ENCODE measurements at places on chromosomes 13 and 19.

GRCh38 chr13:70432276-70432805 lies 324.1 kb upstream of the KLHL1 start:
- no peak for DNase-seq

GRCh38 chr13:62113179-62113578 lies 697.5 kb upstream of the PCDH20 start:
- DNase-seq: no peak

DNA sequence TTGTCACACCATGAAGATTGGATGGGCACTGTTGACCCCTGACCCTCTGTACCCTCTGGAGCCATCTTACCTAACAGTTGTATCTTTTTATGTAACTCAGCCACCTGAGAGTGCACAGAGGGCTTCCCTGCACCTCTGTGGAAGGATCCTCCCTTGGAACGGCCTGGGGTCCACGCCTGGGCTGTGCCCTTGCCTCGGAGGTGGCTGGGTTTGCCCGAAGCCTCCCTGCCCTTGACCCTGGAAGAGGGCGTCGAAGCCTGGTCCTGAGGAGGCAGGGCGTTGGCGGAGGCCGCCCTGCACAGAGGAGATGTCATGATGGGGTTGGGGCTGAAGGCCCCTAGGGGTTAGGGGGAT lies 241 bp downstream of the ODAD3 start:
- DNase-seq: no peak

DNA sequence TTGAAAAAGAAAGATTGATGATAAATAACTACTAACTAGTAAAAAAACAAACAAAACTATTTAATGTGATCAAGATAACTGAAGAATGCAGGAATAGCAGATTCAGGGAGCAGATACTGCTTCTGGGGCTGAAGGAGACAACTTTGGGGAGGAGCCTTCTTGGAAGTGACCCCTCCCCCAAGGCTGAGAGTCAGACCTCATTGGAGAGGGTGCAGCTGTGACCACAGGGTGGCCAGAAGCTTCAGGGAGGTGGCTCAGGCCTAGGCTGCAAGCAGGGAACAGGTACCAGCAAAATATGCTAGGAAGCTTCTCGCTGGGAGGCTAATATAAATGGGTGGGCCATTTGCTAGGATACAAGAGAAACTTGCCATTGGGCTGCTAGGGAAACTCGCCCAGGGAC lies 149.9 kb downstream of the MYO16 start:
- DNase-seq: no peak

GRCh38 chr19:11423791-11424181 lies 4.7 kb upstream of the RGL3 start:
- DNase-seq: no peak

GRCh38 chr13:69287050-69287698 lies 820.5 kb upstream of the ATXN8OS start:
- DNase-seq: no peak

DNA sequence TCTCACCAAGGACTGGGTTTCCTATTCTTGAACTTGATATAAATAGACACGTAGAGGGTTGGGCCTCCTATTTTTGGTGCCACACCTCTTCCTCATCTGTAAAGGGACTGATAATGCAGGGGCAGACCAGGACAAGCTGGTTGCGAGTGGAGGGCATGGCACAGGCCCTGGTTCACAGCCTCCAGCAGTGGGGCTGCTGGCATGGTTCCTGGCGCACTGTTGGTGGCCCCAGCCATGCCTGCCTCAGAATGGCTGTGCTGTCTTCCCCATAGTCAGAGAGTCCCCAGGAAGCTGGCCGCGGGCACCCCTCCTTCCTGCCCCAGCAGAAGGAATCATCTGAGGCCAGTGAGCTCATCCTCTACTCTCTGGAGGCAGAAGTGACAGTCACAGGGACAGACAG lies 10.5 kb upstream of the OVOL3 start:
- DNase-seq: no peak

GRCh38 chr19:8158411-8159074 lies 9.2 kb upstream of the FBN3 start:
- peak; percentile 22 for DNase-seq

DNA sequence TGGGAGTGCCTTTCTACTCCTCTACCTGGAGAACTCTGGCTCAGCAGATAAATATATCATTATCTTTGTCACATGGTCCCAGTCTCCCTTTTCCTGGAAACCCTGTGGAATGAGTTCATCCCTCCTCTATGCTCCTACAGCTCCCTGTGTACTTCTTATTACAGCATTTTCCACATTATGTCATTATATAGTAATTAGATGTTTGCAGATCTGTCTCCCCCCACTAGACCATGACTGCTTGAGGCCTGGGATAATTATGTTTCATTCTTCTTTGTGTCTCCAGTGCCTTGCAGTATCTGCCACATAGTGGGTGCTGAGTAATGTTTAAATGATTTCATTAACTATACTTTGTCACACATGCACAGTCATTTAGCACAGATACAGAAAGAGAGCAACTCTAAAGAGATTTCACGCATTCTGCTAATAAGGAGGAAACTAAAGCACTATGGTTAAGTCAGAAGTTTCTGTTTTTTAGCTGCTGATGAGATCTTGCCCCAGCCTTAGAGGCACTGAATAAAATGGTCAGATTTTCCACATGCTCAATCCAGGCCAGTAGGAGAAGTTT lies 66.1 kb upstream of the DIAPH3 start:
- no peak for DNase-seq

GRCh38 chr19:8459095-8459494 lies 14.3 kb downstream of the HNRNPM start:
- DNase-seq: no peak

DNA sequence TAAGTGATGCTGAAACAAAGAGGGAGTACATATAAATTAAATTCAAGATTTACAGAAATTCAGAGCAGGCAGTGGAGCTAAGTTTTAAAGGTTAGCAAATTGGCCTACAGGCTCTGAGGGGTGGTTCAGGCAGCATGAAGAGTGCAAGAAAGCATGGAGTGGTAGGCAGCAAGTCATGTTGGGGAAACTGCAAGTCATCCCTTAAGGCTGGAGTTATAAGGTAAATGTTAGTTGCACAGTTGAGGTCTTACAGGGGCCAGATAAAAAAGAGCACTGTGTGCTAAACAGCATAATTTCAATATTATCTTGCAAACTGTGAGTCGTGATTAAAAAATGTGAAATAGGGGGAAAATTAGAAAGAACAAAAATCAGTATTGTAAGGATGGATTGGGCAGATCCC lies 106.2 kb downstream of the VWA8 start:
- no peak for DNase-seq

DNA sequence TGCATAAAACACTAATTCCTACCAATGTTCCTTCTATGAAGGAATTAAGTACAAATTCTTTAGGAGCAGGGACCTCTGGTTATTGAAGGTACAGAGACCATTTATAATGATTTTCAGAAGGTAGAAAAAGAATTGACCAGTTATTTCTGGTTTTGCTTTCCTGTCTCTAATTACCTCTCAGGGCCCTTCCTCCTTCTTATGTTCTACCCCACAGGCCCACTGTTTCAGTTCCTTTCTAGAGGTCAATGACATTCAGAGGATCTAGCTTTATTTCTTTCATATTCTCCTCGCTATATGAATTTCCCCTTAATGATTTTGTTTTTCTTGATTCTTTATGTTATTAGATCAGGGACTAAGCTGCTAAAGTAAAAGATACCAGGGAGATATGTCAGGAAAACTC lies 345.0 kb upstream of the SPRY2 start:
- DNase-seq: no peak

DNA sequence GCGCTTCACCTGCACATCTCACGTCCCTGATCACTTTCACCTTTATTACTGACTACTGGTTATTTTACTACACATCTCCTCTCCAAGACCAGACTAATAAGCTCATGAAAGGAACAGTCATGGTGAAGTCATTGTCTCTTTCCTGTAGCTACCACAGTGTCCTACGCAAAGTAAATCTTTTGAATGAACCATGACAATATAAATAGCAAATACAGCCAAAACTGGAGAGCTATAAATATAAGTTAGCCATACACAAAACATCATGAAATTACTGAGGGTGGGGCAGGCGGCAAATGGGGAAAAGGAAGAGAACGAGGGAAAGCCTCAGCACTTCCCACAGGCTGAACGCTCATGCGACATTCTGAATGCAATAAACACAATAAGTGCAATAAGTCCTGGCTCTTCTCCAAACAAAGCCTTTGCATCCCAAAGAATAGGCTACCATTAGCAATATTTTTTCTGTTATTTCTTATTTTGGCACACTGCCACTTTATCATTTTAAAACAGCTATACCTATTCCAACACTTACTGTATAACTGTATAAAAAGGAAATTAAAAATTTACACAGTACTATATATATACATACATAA lies 62.5 kb downstream of the TUBGCP3 start:
- no peak for DNase-seq

GRCh38 chr13:20702530-20702914 lies 977 bp upstream of the IL17D start:
- no peak for DNase-seq

GRCh38 chr19:48484931-48485612 lies 15.9 kb downstream of the CYTH2 start:
- DNase-seq: no peak

- peak; percentile 84 for DNase-seq
Observed at GRCh38 chr19:35013041-35013819, 13.1 kb downstream of the GRAMD1A start.

- DNase-seq: no peak
Observed at GRCh38 chr13:22286338-22286737, 615.5 kb downstream of the FGF9 start.

- no peak for DNase-seq
Observed at GRCh38 chr13:95122063-95122462, 179.2 kb downstream of the ABCC4 start.

DNA sequence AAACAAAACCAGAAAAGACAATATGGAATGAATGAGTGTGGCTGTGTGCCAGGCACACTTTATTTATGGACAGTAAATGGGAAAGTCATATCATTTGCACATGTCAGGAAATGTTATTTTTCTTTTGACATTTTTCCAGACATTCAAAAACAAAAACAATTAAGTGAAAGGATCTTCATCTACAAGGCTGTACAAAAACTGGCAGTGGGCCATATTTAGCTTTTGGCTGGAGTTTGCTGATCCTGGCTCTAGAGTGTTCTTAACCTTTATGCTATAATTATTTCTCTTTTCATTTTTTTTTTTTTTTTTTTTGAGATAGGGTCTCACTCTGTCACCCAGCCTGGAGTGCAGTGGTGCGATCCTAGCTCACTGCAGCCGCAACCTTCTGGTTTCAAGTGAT lies 6.5 kb upstream of the TNFSF9 start:
- DNase-seq: no peak

DNA sequence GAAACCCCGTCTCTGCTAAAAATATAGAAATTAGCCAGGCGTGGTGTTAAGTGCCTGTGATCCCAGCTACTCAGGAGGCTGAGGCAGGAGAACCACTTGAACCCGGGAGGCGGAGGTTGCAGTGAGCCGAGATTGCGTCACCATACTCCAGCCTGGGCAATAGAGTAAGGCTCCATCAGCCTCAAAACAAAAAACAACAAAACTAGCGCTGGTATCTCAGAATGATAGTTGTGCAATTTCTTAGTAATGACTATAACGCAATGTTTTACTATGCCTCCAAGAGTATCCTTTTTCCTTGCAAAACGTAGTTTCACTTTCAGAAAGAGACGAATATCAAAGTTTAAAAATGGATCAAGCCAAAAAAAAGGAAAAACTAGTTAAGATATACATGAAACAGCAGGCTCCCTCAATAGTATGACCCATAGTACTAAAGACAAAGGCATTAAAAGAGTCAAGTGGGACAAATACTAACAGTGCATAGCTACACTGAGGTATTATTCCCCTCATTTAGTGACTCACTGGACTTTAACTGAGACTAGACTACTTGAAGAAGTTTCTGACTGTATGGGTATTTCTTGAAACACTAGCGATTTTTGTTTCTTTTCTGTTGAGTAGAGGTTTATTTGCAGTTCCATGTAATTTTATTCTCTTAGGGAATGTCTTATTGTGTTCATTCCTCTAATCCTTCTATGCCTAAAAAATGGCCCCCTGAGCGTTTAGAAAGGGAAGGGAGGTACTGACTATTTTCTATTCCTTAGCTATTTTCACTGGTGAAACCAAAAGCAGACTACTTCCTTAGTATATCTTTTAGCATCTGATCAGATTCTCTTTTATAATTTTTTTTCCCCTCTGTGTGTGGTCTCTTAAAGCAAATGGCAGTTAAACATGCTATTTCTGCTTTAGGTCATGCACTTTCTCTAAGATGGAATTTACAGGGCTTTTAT lies 10.4 kb upstream of the ITM2B start:
- DNase-seq: no peak

DNA sequence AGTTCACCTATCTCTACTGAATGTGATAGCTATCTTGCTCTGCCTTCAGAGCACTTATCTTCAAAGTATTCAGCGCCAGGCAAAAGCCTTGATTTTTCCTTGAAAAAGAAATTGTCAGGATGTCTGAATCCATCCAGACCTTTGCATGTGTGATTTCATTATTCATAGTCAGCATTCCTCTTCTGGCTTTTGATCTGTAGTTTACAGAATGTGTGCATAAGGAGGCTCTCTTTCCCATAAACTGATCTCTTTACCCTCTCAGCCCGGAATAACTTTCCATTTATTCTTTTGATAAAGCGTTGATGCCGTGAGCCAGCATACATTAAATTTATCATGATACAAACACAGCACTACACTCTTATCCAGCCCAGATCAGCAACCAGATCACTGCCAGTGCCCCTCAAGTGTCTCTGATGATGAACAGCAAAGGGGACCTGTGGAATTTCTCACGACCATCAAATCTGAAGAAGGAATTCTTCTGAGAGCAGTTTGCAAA lies 130.8 kb downstream of the DNAJC15 start:
- DNase-seq: no peak

DNA sequence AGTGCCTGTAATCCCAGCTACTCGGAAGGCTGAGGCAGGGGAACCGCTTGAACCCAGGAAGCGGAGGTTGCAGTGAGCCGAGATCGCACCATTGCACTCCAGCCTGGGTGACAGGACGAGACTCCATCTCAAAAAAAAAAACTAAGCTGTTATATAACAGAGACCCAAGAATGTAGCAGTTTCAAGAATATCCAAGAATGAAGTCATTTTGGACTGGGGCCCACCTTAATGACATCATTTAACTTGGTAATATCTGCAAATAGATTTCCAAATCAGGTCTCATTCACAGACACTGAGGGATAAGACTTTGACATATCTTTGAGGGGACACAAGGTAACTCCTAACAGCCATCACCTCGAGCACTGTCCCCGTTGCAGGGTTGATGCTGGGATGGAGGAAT lies 36.5 kb upstream of the MRI1 start:
- DNase-seq: no peak

DNA sequence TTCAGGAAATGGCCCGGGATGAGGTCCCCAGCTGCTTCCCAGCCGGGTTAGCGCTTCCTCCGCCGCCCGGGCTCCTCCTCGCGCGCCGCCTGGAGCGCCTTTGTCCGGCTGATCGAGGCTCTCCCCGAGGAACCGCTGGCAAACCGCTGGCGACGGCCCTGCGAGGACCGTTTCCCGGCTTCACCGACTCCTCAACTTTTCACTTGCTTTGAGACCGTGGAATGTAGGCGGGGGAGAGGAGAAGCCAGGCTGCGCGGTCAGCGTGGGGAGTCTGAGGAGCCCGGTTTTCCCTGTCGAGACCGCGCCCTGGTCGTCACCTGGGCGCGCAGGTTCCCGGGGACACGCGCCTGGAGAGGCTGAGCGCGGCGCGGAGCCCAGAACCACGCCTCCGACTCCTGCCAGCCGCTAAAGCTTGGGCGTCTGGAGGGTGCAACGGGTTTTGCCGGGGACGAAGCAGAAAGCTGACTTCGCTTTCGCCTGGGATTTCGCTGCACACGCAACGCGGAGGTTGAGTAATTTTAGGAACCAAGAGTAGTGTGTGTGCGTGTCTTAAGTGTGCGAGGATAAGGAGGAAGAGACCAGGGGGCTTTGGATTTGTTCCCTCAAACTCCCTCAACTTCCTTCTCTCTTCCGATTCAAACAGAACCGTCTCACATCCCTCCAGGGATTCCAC lies 7.3 kb upstream of the DGKH start:
- peak; percentile 61 for DNase-seq

All from activated naive CD8-positive, alpha-beta T cell treated with anti-CD3 and anti-CD28 coated beads for 36 hours (primary cell).